ENCODE measurements at places on chromosomes 4 and X.

- DNase-seq = no peak
Measured at GRCh38 chrX:71095033-71095432, 618 bp upstream of the FOXO4 start.

DNA sequence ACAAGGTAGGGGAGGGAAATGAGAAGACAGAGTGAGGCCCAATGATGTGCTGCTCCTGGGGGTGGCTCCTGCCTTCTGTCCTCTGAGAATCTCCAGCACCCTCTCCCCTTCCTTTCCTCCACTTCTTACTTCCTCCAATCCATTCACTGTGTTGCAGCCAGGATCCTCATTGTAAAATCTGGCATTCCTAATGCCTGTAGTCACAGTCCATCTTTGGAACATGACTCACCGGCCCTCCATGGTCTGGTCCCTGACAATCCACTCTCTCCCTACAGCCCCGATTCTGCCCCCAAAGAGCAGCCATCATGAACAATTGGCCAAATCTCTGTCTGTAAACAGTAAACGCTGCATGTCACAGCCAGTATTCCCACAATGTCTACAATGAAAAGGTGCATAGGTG is 72.9 kb downstream of the CLNK start:
- no peak for DNase-seq

DNA sequence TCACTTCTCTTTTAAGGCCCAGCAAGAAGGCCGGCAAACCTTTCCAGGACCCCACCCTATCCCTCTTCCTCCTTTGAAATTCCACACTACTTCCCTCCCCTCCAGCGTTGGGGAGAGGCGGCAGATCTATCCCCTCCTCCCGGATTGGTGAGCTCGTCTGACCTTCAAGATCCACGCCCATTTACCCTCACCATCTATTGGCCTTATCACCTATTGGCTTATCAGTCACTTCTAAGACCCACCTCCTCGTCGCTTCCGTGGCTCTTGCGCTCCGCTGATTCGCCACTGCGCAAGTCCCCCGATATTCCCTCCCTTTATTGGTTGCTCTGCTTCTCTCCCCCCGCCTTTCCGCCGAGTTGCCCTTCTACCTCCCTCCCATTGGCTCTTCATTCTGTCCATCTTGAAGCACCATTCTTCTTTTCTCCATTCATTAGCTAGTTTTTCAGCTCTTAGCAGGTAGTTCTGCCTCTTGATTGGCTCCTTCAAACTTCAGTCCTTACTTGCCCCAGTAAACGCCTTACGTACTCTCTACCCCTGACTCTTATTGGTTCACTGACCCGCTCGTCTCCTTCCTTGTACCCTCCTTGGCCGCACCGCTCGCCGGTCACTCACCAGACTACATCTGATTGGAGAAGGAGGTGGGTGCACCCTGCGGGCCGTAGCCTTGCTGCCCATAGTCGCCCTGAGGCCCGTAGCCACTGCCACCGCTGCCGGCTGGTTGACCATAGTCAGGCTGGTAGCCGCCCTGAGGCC is 4.8 kb upstream of the PRICKLE3 start:
- peak; percentile 81 for DNase-seq

- DNase-seq = no peak
Measured at GRCh38 chr4:80144676-80145470, 52.4 kb upstream of the PRDM8 start.

GRCh38 chrX:74509989-74510388 is 88.7 kb downstream of the SLC16A2 start:
- DNase-seq = no peak

DNA sequence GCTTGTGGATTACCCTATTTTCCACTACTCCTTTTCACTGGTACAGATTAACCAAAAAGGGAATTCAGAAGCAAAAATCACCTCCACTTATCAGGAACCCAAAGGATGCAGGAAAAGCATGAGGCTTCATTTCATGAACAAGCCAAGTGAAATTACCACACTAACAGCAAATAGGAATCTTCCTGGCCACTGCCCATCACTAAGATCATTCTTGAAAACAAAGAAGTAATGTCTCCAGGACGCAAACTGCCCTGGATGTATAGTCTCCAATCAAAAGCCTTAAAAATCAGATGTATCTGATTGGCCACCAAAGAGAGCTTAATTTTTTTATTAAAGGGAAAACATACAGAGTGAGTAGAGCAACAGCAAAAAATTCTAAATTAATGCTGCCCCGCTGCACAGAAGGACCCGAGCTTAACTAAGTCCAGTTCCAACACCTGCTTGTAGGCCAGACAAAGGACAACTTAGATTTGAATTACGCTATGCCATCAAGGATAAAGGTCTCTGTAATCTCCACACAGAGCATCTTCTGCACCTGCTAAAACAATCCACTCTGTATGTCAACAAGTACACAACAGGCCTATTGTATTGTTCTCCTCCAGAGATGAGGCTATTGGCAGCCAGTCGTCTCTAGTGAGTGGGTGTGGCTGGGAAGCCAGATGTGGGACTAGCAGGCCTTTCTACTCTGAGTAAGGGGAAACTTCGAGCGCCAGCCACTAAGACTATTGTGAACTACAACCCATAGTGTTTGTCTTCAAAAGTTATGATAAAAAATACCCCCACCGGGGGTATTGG is 12.4 kb downstream of the ZDHHC9 start:
- peak; percentile 35 for DNase-seq

DNA sequence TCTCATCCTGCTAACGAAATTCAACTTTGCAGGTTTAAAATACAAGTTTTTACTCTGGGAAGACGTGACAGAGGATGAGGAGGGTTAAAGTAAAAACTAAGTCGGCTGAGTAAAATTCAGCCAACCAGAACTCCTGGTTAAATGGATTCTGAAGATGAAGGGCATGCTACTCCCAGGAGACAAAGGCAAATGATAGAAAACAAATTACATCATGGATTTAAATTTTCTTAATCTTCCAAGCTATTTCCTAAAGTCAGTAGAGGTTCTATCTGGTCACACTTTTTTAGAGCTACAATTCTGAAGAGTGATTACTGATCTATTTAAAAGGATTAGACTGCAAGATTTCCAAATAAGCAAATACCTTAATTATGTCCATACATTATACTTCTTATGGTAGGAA is 47.9 kb downstream of the ZNF827 start:
- no peak for DNase-seq

DNA sequence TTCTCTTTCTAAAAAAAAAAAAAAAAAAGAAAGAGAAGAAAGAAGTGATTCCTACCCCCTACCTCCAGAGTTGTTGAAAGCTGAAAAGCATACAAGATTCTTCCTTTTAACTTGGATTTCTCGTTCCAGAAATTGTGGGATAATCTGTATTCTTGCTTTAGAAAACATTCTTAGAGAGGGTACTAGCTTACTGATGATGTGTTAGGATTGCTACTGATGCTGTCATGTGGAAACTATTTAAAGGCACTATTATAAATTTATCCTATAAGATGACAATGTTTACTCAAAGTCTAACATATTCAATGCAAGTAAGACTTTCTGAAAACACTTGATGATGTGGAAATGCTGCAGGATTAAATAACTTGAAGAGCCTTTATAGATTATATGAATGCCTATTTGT is 204.0 kb upstream of the PUDP start:
- DNase-seq = no peak

DNA sequence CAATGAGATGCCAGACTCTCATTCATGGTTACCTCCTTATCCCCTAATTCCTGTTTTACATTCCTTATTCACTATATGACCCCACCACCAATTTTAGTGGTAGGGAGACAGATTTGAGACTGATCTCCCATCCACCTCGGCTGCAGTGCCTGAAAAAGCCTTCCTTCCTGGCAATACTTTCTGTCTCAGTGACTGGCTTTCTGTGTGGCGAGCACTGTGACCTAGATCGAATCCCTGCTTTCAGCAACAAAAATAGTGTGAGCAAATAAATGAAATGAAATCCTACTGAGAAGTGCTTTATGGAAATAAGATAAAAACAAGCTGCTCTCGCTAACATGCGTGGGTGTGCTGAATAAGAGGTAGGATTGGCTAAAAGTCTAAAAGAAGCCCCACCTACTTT is 165.3 kb downstream of the GPM6A start:
- DNase-seq = no peak

GRCh38 chr4:7955393-7955792 is 15.7 kb upstream of the AFAP1 start:
- no peak for DNase-seq

- DNase-seq = no peak
Measured at GRCh38 chrX:97322401-97322800, 438.7 kb downstream of the RPA4 start.

DNA sequence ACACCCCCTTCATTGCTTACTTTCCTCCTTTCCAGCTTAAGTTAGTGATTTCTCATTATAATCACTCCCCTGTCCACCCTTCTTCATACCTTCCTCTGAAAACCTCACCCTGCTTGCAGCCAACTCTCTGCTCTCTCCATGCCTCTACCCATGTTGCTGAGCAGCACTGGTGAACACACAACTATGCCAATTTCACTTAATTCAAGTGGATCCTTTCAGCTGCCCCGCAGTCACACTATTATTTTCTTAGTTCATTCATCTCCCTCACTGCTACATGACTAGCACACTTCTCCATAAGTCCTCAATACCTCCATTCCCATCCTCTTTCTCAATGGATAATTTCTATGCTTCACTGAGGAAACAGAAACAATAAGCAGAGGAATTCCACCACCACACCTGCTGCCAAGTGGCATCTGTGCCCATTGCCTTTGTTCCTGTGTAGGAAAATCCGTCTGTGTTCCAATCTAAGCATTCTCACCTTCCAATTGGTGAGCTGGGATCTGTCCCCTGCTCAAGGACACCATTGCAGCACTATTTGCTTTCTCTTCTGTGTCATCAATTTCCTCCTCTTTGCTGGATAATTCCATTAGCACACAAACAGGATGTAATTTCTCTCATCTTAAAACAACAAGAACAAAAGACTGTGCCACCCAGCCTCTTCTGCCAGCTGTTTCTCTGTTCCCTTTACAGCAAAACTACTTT is 25.2 kb upstream of the PRSS48 start:
- no peak for DNase-seq

DNA sequence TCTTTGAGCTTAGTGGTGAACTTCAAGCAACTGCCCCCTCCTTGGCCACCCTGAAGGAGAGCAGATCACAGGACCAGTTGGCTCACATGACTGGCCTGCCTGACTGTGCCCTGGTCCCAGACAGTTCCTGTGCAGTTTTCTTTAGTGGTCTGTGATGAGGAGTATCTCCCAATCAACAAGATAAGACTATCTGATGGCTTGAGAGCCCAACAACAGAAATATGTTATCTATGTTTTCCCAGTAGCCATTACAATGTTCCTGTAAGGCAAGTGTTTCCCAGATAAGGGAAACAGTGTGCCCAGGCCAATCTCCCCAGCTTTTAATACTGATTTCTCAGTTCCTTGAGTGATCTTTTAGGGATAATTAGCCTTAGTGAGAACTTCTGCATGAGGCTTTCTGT is 14.2 kb upstream of the TIMM8A start:
- no peak for DNase-seq

DNA sequence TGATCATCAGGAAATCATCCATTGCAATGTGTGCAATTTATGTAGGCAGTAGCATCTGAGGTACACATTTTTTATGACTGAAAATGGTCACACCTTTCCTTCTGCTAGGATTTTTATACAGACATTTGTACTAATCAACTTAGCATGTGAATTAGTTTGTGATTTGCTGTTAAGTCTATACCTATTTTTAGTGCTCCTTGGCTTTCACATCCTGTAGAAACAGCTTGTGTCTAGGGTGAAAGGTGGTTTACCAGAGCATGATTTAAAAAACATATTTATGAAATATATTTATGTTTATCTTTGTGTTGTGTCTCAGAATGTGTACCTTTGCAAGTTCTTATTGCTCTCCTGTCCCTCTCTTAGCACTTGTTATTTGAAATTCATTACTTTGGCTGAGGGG is 916.0 kb downstream of the TECRL start:
- DNase-seq = no peak

DNA sequence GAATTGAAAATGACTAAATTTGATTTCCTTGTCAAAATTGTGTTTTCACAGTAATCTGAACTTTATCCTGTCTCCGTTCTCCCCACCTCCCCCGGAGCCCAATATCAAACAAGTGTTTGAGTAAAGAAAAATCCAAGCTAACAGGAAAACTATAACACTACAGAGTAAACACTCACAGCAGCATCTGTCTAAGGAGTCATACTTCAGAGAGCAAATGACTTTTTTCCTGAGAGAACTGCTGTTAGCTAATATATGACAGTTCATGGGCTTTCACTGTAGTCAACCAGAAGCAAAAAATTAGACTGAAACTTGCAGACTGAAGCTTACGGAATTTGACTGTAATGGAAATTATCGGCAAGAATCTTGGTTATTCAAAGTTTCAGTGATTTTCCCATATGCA is 321.7 kb downstream of the ANKRD50 start:
- no peak for DNase-seq

- no peak for DNase-seq
Measured at GRCh38 chr4:38865445-38865844, 2.2 kb upstream of the FAM114A1 start.

DNA sequence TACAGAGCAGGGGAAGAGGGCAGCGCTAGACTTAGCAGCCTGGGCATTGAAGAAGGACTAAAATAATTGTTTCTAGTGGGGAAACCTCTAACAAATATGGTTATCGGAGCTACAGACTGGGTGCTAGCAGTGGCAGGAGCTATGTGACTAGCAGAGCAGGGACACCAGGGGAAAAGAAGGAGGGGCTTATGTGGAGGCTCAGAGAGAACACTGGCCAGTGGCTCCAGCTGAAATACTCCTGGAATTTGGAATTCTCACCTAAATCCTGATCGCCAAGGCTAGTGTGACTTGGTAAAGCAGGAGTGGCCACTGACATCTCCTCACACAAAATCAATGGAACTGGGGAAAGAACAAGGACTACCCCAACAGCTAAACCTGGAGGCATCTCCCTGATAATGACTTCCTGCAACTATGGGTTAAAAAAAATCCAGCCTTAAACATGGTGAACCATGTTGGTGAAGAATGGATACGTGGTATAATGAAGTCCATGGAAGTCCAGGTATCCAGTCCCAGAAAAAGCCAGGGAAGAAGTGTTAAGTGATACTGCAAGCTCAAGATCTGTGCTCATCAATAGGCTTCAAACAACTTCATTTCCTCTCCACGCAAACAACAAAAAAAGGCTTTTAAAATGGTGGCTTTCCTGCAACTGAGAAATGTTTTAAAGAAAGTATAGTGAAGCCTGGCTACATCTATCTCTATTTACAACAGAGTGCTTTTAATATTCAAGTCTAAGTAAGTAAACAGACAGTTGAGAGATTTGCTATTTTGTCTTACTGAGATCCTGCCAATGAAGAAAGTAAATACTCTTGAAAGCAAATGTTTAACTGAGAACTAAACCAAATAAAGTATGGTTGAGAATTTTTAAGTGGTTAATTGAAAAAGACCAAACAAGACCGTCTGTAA is 1.8 kb downstream of the TAPT1 start:
- DNase-seq = no peak

DNA sequence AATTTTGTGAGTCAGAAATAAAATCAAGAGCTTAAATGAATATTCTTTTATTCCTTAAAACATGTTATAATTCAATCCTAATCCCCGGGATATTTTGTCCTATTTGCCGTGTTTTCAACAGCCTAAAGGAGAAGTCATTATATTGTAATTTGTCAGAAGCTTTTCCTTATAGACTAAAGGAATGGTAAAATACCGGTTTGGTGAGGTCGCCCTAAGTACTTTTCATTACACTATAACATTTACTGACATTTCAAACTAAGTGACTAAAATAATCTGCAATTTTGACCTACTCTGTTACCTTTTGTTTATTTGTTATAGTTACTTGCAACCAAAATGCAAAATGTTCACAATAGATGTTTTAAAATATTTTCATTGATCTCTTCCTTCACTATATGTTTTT is 8.8 kb downstream of the DCLK2 start:
- no peak for DNase-seq

- DNase-seq = no peak
Measured at GRCh38 chrX:109707319-109707718, 25.7 kb downstream of the ACSL4 start.

Data from tibial nerve (tissue), 4 donors.